ENCODE measurements at places on chromosomes 11 and 22. TPM values are rescaled to one million over a fixed set of nuclear protein-coding genes. Genes with fewer than 3 reads are reported as not detected.

DNA sequence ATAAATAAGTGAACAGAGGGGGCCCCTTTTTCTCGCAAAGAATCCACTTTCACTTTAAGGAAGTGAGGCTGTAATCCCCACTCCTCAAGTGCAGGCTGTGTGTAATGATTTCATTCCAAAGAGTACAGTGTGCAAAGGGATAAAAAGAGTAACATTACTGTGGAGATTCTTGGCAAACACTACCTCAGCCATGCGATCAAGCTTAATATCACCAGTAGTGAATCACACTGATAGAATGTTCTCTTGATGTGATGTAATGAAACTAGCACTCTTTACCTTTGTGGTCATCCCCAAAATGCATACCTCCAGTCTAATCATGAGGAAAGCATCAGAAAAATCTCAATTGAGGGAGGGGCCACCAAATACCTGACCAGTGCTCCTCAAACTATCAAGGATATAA is 246.1 kb upstream of the CHORDC1 start:
- no peak for DNase-seq

GRCh38 chr11:2904153-2905052 is 18.8 kb upstream of the CDKN1C start:
- DNase-seq = no peak

DNA sequence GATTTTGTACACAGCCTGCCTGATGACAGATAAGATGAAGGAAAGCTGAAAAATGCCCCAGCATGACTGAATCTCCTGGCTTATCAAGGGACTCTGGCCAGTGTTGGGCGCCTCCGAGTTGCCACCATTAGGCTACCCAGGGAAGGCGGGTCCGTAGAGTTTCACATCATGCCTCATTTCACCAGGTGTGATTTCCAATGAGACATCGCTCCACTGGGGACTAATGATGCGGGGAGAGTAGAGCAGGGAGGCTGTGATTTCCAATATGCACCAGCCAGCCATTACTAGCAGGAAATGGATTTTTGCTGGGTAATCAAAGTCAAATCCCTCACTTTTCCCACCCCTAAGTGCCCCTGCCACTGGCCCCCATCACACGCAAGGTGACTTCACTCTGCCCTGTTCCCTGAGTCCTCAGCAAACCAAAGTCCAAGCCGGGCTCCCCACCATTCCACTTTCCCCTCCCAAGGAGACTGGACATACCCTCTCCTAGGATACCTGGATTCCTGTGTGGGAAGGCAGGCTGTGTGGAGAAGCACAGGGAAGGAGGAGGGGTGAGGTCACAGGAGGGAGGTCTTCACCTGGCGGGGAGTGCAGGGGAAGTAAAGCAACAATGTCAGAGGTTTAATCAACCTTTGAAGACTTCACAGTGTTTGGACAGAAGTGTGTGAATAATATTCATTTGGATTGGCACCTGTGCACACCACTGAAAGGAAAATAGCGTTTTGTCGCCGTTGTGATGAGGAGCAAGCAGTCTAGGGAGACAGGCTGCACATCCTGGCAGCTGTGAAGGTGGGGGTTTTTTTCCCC is 613.3 kb upstream of the CADM1 start:
- no peak for DNase-seq

DNA sequence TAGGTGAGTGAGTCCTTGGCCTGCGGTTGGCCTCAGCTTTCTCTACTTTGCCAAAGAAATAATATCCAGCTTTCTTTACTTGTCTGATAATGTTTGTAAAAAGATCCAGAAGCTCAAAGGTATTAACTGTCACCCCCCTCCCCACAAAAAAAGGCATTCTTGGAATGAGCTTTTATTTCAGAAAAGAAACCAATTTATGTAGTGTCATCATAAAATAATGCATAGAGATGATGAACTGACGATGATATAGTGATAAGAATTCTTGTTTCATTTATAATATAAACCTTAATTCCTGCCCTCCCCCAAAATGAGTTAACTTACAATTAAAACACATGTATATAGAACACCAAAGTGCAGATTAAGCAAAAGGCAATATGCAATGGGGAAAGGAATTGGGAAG is 191.4 kb downstream of the LARGE1 start:
- DNase-seq = no peak

DNA sequence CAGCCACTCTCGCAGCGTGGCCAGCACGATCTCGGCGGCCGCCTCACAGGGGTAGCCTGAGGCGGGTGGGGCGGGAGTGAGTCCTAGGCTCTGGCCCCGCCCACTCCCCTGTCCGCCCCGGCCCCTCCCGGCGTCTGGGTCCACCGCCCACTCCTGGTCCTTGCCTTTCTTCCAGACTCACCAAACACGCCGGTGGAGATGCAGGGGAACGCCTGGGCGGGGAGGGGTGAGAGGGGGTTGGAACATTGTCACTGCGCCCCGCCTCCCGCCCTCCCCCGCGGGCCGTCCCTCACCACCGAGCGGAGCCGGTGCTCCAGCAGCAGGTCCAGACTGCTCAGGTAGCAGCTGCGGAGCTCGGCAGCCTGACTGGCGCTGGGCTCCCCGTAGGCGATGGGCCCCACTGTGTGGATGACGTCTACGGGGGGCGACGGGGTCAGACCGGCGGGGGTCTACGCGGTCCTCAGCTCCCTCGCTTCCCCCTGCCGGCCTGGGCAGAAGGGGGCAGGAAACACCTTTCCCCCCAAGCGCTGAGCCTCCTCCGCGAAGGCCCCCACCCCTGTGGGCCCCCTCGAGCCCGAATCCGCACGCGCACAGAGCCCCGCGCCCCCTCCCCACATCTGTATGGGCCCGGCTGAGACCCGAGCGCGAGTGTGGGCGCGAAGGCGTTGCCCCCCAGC is 13.2 kb downstream of the OTUB1 start:
- no peak for DNase-seq

- no peak for DNase-seq
Observed at GRCh38 chr11:41320238-41320637, 139.2 kb downstream of the LRRC4C start.

- DNase-seq = no peak
Observed at GRCh38 chr11:75346296-75346695, 5.2 kb downstream of the ARRB1 start.

DNA sequence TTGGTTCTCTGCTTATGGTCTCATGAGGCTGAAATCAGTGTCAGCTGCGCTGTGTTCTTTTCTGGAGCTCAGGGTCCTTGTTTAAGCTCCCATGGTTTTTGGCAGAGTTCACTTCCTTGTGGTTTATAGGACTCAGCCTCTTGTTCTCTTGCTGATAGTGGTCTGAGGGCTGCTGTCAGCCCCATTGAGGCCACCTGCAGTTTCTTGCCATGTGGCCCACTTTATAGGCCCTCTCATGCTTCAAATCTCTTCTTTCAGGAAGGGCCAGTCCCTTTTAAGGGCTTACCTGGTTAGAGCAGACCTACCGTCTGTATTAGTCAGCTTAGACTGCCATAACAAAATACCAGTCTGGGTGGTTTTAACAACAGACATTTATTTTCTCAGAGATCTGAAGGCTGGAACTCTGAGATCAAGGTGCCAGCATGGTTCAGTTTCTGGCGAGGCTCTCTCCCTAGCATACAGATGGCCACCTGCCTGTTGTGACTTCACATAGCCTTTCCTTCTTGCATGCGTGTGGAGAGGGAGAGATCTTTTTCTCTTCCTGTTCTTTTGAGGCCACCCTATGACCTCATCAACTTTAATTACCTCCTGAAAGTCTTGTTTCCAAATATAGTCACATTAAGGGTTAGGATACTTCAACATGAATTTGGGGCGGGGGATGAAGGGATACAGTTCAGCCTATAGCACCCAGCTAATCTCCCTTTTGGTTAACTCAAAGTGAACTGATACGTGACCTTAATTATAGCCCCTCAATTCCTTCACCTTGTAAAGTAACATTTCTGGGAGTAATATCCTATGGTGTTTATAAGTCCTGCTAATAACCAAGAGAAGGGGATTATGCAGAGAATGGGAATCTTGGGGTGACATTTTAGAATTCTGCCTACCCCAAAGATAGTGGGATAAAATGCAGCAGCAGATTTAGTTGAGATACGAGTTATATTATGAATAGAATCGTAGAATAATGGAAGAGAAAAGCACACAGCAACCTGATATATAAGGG is 131.8 kb downstream of the UVRAG start:
- DNase-seq = no peak

DNA sequence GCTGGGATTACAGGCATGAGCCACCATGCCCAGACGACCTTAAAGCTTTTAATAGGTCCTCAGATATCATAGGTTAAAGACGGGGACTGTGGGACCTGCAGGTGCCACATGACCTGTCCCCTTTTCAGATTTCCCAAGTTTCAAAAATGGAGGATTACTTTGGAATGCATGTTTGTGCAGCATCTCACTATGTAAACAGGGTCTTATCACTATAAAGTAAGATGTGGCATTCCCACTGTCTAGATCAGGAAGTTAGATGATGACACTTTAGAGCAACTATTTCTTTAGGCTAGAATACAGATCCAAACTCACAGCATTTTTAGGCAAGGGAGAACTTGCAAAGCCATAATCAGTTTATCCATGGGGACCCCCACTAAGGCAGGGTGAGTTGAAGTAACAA is 92.8 kb downstream of the USP35 start:
- no peak for DNase-seq

- DNase-seq = no peak
Observed at GRCh38 chr11:21866781-21867180, 326.1 kb upstream of the ANO5 start.

- peak; percentile 60 for DNase-seq
Observed at GRCh38 chr22:39519681-39520225, 609 bp upstream of the ATF4 start.

- DNase-seq = no peak
Observed at GRCh38 chr11:2325719-2326118, 23.9 kb downstream of the TSPAN32 start.

DNA sequence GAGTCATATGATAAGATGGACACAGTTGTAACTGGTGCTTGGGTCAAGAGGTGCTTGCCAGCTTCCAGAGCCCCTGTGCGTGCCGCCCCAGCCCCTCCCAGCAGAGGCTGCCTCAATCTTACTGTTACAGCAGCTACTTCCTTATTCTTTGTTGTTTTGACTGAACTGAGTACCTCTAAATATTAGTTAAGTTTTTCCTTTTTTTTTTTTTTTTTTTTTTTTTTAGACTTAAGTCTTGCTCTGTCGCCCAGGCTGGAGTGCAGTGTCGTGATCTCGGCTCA is 8.8 kb downstream of the ZBED4 start:
- no peak for DNase-seq

DNA sequence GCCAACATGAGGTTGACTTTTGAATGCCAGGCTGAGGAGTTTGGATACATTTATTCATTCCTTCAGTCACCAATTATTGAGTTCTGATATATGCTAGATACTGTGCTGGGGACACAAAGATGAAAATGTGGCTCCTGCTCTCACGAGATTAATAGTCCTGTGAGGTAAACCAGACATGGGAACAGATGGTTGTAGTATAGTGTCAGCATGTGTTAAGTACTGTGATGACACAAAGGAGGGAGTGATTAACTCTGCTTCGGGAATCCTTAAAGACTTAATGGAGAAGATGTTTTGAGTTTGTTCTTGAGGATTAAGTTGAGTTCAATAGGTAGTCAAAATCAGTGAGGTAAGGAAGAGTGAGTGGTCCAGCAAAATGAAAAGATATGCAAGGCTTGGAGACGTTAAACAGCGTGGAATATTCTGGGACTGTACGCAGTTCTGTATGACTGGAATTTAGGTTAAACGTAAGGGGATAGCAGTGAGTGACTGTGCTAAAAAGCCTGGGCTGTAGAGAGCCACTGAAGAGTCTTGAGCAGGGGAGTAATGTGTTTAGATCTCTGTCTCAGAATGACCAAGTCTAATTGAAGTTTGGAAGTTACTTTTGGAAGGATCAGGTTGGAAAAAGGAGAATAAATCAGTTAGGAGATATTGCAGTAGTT is 11.8 kb downstream of the RNF121 start:
- no peak for DNase-seq

- peak; percentile 32 for DNase-seq
Observed at GRCh38 chr11:114059984-114060391, 477 bp downstream of the ZBTB16 start.

The AIFM3 gene
- polyA plus RNA-seq = 0.76 TPM

DNA sequence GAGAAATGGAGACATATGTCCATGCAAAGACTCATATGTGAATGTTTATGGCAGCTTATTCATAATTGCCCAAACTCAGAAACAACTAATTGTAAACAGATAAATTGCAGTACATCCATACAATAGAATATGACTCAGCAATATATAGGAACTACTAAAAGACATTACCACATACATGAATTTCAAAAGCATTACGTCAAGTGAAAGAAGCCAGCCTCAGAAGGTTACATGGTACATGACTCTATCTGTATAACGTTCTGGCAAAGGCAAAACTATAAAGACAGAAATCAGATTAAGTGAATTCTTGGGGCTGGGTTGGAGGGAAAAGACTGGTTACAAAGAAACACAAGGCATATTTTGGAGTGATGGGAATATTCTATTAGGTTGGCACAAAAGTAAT is 7.2 kb downstream of the KCTD21 start:
- DNase-seq = no peak

The MICAL2 gene
- polyA plus RNA-seq = 63.1 TPM

GRCh38 chr11:79160791-79161403 is 279.9 kb downstream of the TENM4 start:
- no peak for DNase-seq

The RASGRP2 gene
- polyA plus RNA-seq = 6.5 TPM

Data from right lung (tissue), 10 donors.